ENCODE measurements at places on chromosomes 6 and 20.
A peak's percentile ranks its signal among the peaks of the same experiment; 100 is the strongest.

DNA sequence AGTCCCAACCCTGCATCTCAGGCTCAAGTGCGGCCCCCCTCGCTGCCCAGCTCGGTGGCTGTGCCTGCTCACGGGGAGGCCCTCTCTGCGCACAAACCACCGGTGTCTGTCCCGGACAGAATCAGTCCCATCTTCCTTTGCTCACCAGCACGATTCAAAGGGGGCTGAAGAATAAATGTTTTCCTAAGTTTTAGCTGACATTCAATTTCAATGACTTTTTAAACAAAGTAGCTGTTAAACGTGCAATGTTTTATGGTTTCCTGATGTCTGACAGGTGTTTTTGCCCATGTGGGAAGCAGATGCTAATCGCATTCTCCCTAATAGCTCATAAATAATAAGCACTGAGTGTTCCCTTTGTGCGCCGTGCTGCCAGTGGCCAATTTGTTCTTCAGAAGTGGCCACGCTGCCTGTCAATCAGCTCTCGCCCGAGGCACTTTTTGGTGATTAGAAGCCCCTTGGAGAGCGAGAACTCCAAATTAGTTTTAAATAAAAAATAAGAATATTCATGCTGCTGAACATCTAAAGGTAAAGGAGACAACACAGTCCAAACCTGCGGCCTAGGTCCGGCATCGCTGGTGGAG lies 26.3 kb downstream of the BHLHE23 start:
- DNase-seq, result no peak

- no peak for DNase-seq
Observed at GRCh38 chr6:98847779-98848538, 13.6 kb downstream of the POU3F2 start.

DNA sequence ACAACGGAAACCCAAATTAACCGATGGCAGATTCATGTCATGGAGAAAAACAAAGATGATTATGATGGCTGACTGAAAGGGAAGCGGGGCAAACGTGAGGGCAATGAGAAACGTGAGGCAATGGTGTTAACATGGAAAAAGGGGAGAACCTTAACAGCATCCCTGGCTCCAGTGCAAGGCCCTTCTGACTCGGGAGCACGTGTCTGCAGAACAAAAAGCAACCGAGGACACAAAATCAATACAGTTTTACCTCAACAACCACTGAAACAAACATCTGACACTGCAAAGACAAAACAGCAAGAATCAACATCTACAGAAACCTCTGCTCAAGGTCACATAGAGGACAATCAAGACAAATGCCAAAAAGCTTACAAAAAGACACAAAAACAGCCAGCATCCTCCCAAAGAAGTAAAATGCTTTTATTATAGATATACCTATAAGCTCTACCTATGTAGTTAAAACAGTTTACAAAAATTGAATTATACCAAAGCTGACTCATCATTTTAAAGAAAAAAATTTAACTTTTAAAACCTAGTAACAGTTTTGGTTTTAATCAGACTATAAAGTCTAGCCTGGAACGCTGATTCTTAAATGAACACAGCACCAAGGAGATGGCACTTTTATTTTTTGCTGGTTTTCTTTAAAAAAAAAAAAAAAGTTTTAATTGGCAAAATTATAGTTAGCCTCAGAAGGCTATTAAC lies 43.1 kb downstream of the SMLR1 start:
- DNase-seq, result no peak

DNA sequence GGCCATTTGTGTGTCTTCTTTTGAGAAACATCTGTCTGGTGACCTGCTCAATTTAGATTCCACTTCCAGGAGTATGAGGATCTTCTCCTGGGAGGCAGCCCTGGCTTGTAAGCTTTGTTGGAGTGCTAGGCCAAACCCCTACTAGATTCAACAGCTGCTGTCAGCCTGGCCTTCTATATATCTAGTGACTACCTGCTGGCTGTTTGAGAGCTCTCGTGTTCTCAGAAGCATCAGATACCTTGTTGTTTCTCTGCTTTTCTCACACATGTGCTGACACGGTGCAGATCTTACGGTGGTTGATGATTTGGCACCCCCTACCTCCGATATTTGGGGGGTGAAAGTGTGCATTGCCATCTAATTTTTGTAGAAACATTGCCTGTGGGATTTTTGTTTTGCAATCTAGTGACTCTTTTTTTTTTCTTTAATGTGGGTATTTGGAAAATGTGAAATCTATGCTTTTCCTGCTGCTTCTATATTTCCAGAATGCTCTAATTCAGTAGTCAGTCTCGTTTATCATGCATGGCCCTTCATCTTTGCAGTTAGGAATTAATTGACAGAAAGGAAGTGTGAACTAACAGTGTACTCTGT lies 4.7 kb downstream of the CCN2 start:
- DNase-seq, result no peak

GRCh38 chr6:18215436-18215835 lies 48.9 kb downstream of the DEK start:
- DNase-seq, result no peak

DNA sequence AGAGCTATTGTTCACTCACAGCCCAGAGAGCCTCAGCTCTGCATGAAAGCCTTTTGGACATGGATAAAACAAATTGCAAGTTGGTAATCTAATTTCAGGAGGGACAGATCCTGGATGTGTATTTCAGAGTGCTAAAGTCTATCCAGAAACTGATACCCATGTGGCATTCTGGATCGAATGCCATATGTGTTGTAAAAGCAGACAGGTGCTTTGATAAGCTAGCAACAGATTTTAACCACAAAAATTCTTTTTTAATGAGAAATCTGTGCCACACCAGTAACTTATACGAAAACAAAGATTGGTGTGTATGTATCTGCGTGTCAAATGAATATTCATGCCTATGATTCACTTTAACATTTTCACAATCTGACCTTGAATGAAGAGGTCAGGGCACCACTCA lies 936.6 kb upstream of the MAP3K7 start:
- no peak for DNase-seq

DNA sequence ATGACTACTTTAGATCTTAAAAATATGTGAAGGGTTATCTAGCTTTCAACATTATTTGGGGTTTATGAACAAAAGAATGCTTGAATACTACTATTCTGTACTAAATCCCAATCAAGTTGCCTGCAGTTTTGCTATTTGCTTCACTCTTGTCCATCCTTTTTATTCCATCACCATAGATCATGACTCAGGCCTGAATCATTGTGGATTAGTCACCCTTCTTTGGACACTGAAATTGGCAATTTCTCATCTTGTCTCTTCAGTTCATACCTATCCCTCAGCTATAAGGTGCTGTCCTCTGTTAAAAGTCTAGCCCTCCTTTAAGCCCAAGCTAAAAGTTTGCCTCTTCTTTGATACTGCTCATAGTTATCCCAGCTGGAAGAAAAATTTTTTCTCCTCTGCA lies 199.1 kb downstream of the CENPW start:
- DNase-seq, result no peak

DNA sequence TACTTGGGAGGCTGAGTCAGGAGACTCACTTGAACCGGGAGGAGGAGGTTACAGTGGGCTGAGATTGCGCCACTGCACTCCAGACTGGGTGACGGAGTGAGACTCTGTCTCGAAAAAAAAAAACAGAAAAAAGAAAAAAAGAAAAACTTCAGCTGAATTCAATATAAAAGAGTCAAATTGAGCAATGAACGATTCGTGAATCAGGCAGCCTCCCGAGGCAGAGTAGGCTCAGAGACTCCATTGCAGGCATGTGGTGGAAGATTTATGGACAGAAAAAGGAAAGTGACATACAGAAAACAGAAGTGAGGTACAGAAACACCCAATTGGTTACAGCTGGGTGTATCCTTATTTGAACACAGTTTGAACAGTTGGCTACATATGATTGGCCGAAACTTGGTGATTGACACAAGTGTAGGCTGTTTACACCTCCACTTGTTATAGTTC lies 56.3 kb downstream of the HLA-DPB1 start:
- no peak for DNase-seq

DNA sequence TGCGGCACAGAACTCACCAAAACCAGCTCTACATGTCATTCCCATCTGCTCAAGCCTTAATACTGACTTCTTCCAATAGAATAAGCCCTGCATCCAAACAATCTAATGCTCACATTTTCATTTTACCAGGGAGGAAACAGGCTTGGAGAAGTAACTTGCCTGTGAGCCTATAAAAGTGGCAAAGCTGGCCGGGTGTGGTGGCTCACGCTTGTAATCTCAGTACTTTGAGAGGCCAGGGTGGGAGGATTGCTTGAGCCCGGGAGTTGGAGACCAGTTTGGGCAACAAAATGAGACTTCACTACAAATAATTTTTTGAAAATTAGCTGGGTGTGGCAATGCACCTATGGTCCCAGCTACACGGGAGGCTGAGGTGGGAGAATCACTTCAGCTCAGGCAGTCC lies 133.7 kb downstream of the LY86 start:
- no peak for DNase-seq

- no peak for DNase-seq
Observed at GRCh38 chr6:88143421-88144157, 22.6 kb downstream of the CNR1 start.

DNA sequence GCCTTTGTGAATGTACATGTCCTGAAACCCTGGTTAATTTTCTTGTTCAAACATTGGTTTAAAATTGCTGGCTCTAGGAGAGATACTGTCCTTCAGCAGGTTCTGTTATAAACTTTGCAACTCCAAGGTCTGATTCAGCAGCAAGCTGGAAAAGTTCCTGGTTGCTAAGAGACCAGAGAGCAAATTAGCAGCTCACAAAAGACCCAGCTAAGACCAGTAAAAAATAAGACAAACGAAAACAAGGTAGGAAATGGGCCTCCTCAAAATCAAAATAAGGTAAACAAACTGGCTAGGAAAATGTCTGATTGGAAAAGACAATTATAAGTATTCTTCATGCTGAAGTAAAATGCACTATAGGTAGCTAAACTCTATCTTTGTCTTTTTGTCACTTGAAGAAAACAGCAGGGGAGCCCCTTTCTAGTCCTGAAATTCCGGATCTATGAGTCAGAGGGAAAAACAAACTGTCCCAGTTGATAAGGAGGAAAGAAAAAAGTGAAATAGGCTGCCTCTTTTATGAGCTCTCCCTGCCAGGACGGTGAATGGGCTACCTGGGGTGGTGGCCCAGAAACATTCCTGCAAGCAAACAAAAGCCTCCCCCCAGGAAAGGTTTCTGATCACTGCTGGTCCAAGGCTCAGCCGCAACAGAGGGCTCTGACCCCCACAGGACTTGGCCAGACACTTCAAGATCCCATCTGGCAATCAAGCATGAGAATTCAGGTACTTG lies 41.6 kb downstream of the UNC5CL start:
- no peak for DNase-seq

GRCh38 chr20:51208162-51208561 lies 185.3 kb upstream of the KCNG1 start:
- DNase-seq, result peak; percentile 5

- no peak for DNase-seq
Observed at GRCh38 chr6:79878142-79878748, 69.1 kb downstream of the ELOVL4 start.

DNA sequence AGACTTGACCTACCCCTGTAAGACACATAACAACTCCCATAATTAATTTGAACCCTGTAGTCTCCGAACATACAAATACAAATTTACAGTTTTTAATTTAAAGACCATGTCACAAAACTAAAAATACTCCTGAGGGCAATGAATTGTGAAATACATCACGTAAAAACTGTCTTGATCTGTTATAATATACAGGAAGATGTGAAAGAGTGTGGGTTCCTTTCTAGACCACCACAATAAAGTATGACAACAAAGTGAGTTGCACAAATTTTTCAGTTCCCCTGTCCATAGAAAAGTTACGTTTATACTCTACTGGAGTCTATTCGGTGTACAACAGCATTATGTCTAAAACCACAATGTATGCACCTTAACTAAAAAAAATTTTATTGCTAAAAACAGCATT lies 11.0 kb upstream of the BLOC1S5 start:
- no peak for DNase-seq

GRCh38 chr6:131208787-131209186 lies 73.5 kb downstream of the AKAP7 start:
- no peak for DNase-seq

DNA sequence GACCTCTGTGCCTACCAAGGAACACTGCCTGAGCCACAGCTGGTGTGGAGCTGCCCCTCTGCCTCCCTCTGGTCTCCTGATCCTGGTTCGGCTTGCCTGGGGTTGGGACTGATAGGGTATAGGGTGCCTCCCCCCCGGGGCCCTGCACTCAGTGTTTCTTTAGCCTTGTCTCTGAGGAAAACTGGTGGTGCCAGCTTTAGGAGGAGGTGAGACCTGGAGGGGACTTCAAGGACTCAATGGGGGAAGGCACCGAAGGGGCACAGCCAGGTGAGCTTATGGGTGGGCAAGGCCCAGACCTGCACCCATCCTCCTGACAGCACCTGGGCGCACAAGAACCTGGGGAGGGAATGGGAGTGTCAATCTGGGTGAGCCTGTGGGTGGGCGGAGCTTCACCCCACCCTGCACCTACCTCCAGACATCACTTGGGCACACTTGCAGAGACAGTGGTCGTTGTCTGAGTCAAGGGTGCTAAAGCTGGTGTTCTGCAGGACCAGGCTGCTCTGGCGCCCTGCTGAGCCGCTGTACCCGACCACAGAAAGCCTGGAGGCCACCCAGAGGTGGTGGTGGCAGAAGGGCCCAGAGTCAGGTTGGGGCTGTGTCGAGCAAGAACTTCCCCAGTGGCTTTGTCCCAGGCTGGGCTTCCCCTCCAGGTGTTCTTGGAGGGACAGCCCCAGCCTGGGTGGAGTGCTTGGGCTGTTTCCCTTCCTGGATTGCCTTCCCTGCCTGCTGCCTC lies 40.5 kb downstream of the FAM110A start:
- no peak for DNase-seq

DNA sequence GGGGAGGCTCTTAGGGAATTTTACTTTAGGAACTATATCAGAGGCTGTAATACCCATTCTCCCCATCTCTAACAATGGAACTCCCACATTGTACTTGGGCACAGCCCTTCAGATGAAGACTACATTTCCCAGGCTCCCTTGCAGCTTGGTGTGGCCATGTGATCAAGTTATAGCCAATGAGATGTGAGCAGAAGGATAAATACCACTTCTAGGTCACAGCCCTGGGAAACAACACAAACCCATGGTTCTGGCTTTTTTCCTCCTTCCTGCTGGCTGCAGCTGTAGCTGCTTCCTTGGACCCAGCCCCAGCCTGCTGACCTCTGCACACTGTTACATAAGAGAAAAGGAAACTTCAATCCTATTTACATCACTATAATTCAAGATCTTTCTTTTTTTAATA lies 445.9 kb upstream of the JARID2 start:
- DNase-seq, result peak; percentile 77

DNA sequence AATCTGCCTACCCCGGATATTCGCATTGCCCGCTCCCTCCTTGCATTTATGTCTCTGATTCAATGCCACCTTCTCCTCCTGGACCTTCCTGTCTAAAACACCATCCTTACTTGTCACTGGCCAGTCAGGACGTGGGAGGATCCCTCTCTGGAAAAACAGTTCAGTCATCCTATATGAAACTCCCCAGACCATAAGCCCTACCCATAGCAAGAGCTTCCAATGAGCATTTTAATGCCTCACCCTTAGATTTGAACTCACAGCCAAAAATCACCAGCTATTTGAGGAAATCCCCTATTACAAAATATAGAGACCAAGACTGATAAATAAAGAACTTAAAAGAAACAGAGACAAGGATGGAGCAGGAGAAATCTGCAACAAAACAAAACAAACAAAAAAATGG lies 86.4 kb downstream of the SHLD1 start:
- no peak for DNase-seq

- DNase-seq, result no peak
Observed at GRCh38 chr6:96065213-96065612, 49.4 kb downstream of the FUT9 start.
